Right renal pelvis (tissue), 4 donors: ENCODE measurements at places on chromosomes 6 and 20. TPM values are rescaled to one million over a fixed set of nuclear protein-coding genes. Genes with fewer than 3 reads are reported as not detected.

GRCh38 chr6:107542192-107542668, 52.3 kb downstream of the SOBP start:
- DNase-seq = no peak

DNA sequence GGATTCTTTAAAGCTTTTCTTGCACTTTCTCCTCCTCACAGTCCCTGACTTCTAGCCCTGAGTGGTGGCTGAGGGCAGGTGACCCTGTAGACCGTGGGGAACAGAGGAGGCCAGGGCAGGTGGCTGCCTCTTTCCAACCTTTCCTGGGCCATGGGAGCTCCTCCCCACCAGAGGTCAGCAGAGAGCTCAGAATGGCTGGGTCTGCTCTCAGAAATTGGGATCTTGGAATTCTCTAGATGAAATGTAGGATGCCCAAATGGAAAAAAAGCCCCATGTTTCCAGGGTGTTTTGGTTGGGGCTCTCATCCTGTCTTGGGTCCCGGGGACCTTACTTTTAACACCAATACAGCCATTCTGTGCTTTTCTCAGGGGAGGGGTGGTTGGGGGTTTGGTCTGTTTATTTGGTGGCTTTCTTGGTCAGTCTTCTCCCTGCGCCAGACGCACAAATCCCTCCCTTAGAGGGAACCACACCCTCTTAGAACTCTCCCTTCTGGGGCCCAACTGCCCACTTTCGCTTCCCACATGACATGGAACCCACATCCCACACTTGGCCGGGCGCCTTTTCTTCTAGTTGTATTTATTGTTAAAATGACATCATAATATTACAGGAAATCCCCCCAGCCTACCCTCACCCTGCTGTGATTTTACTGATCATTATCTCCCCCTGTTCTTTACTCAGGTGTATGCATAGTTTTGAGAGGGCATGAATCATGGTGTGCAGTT, 17.9 kb downstream of the GNAS start:
- DNase-seq = no peak

- DNase-seq = no peak
Observed at GRCh38 chr6:160034036-160034930, 65.4 kb downstream of the IGF2R start.

Gene FKBP1C
- polyA plus RNA-seq = 4.2 TPM

DNA sequence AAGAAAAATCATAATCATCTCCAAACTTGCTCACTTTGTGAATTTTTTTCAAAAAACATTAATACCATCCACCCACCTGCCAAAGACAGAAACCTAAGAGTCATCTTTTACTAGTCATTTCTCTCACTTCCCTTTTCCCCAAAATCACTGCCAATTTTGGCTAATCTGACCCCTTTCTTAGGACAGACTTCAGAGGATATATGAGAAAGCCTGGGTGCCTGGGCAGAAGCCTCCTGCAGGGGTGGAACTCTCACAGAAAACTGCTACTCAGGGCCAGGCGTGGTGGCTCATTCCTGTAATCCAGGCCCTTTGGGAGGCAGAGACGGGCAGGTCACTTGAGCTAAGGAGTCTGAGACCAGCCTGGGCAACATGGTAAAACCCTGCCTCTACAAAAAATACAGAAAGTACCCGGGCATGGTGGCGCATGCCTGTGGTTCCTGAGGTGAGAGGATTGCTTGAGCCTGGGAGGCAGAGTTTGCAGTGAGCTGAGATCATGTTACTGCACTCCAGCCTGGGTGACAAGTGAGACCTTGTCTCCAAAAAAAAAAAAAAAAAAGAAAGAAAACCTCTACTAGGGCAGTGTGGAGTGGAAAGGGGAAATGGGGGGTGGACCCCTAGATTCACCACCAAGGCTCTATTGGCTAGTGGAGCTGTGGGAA, 3.8 kb downstream of the DEK start:
- DNase-seq = no peak

DNA sequence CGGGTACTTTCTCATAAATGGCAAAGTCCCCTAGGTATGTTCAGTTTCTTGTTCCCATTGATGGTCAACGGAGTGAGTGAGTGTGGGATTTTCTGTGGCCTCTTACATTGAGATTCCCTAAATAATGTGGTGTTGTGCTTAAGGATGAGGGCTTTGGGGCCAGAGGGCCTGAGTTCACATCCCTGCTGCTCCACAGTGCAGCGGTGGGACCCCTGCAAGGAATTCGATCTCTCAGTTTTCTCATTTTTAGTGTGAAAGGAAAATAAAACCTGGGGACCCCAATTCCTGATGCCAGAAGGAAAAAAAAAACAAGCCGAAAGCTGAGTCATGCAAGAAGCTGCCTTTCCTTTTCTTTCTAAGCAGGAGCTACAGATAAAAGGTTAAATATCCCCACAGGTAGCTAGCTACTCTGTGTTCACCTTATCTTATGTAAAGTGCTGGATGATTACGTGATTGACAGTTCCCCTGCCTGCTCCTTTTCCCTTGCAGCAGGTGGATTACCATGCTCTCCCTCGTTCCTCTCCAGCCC, 120.2 kb upstream of the CLDN20 start:
- no peak for DNase-seq

- no peak for DNase-seq
Observed at GRCh38 chr20:35627121-35627520, 11.5 kb downstream of the SPAG4 start.

DNA sequence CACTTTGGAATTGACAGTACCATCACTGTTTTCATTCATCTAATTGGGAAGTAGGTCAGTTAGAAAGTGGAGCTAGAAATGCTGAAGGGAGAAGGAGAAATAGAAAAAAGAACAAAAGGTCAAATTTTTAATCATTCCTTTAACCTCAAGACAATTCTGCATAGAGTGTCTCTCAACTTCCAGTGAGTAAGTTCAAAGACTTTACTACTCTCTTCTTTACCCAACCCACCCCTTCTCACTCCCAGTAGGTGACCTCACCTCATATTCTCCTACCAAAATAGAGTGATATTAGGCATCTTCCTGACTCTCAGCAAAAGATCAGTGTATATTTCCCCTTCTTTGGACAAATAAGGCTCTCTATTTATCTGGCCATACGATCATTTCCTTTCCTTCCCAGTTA, 340.0 kb upstream of the JAG1 start:
- DNase-seq = no peak

DNA sequence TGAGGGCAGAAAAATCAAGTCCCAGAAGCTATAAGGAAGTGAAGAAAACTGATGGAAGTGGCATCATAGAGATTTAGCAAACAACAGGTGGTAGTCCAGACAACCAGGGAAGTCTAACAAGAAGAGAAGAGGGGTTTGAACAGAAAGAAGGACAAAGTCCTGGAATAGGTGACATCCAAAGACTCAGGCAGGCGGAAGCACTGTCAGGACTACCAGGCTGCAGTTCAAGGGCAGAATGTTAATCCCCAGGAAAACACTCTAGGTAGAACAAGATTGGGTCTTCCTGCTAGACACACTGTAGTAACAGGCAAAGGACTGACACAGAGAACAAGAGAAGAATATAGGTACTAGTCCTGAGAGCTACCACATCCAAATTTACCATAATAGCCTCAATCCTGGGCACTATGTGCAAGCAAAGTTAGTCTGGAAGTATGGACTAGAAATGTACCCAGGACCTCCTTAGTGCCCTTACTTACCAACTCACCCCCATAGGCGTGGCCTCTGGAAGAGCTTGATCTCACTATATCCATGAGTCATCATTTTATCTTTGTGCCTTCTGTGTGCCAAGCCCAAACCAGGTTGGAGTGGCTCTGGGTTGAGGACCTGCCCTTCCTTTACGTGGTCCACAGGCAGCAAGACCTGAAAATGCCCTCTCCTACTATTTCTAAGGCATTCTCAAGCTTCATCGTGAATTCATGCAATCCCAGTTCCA, 2.2 kb upstream of the EPB41L2 start:
- no peak for DNase-seq

Gene HCRTR2
- polyA plus RNA-seq = 0.47 TPM

- no peak for DNase-seq
Observed at GRCh38 chr6:99467509-99468106, 42.5 kb upstream of the PNISR start.

DNA sequence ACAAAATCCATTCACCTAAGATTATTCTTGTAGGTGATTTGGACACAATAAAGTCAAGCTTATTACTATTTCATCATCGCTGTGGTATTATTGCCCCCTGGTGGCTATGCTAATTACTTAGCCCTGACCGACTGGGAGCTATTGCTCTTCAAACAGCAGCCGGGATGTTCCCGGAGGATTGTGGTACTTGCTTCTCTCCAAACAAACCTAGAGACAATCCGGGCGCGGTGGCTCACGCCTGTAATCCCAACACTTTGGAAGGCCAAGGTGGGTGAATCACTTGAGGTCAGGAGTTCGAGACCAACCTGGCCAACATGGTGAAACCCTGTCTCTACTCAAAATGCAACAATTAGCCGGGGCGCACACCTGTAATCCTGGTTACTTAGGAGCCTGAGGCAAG, 15.4 kb upstream of the STMND1 start:
- peak; percentile 49 for DNase-seq

GRCh38 chr20:57707320-57707719, 2.5 kb downstream of the PMEPA1 start:
- no peak for DNase-seq

Gene PTGIS
- 35.5 TPM for polyA plus RNA-seq

DNA sequence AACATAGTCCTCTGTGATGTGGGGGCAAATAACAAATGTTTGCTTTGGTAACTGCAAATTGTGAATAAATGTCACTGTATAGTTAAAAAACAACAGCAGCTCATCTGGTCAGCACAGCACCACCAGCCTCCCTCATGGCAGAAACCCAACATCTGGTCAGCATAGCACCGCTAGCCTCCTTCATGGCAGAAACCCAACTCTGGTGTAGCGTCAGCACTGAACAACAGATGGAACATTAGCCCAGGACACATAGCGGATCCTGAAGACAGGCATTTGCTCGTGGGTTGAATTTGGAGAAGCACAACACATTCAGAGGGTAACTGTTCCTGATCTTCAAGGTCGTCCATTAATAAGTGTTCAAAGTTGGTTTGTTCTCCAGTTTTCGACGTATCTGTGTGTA, 265.9 kb downstream of the DLL1 start:
- no peak for DNase-seq
